Suprapubic skin (tissue), 4 donors: ENCODE measurements at places on chromosomes 13 and 19.
A peak's percentile ranks its signal among the peaks of the same experiment; 100 is the strongest.

DNA sequence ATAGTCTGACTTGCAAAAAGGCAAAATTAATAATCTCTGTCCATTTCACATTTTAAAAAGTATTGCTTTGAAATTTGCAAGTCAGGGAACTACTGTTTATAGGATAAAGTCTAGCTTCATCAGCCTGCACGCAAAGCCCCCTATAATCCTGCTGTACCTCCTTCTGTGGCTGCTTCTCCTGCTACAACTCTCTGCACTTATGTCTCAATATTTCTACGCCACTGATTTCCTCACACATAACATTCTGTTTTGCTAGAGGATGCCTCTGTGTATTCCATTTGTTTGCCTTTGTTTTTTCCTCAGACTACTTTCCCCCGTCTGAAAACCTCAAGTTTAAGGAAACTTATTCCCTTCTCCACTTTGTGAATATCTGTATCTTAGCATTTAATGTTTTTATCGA lies 389.9 kb downstream of the RFC3 start:
- no peak overlapping the region for H3K27ac ChIP-seq
- no peak overlapping the region for H3K4me3 ChIP-seq
- H3K36me3 ChIP-seq: no peaks in the 10 kb centered on the region
- no peaks in the 10 kb centered on the region for H3K27me3 ChIP-seq

DNA sequence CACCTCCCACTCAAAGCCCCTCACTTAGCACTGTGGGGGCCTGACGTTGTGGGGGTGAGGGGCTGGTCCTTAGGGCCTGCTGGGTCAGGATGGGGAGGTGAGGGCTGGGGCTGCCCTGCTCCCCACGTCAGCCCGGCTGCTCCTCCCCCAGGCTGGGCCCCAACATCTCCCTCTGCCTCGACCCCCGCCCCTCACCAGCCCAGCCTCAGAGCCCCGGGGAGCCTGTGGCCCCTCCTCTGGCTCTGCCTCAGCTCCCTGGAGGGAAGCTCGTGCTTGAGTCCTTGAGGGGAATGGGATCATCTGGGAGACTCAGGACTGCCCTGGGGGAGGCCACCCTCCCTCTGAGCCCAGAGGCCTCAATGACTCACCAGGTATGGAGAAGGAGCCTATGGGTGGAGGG lies 6.8 kb downstream of the LILRA4 start:
- no peaks in the 10 kb centered on the region for H3K36me3 ChIP-seq
- H3K4me1 ChIP-seq: no peaks in the 10 kb centered on the region
- peaks cover 5% of the 10 kb centered on the region for H3K27me3 ChIP-seq
- no peak overlapping the region for H3K4me3 ChIP-seq
- no peak for DNase-seq
- H3K27ac ChIP-seq: no peak overlapping the region

DNA sequence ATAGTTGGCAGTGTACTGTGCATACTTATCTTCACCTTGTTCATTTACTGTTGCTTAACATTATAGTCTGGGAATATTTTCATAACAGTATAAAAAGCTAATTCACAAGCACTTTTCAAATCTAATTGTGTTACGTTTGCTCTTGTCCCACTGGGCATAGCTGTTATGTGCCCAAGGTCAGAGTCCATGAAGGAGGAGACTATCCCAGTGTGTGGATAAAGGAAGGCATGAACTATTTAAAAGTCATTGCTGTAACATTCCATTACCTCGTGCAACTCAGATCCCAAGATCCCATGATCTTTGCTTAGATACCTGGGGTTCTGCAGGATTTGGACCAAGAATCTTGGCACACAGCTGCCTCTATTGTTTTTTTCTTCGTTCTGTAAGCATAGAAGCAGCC lies 35.1 kb upstream of the RFXAP start:
- no peaks in the 10 kb centered on the region for H3K36me3 ChIP-seq
- H3K27me3 ChIP-seq: peaks cover 2% of the 10 kb centered on the region
- no peak overlapping the region for H3K4me3 ChIP-seq
- H3K4me1 ChIP-seq: no peaks in the 10 kb centered on the region
- no peak for DNase-seq

GRCh38 chr13:41751277-41751676 lies 209.6 kb downstream of the VWA8 start:
- no peaks in the 10 kb centered on the region for H3K4me1 ChIP-seq
- no peaks in the 10 kb centered on the region for H3K27me3 ChIP-seq
- H3K27ac ChIP-seq: no peak overlapping the region

DNA sequence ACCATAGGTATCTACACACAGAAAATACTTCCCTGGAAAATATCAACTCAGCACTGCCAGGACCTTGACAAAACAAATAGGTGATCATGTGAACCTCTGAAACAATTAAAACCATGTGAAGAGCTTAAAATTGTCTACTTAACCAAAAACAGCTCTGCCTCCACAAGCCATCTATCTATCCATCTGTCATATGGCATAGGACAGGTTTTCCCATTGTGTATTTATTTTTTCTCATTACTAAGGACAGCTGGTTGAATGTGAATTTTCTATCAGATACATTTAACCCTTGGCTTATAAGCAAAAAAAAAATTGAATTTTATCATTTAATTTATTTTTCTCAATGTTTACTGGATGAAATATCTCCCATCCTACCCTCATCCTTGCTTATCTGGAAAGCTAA lies 279.5 kb downstream of the PCDH9 start:
- H3K36me3 ChIP-seq: no peaks in the 10 kb centered on the region
- no peak for DNase-seq
- no peaks in the 10 kb centered on the region for H3K27me3 ChIP-seq
- no peaks in the 10 kb centered on the region for H3K4me1 ChIP-seq

- H3K27ac ChIP-seq: no peak overlapping the region
- DNase-seq: no peak
- no peaks in the 10 kb centered on the region for H3K27me3 ChIP-seq
- H3K36me3 ChIP-seq: no peaks in the 10 kb centered on the region
- no peak overlapping the region for H3K4me3 ChIP-seq
- no peaks in the 10 kb centered on the region for H3K4me1 ChIP-seq
These were observed 139.7 kb downstream of the SLITRK6 start for GRCh38 chr13:85659493-85659892.

- peak overlapping the region; percentile 64 for H3K27ac ChIP-seq
- H3K27me3 ChIP-seq: no peaks in the 10 kb centered on the region
- peaks cover 26% of the 10 kb centered on the region for H3K4me1 ChIP-seq
- peak overlapping the region; percentile 38 for H3K4me3 ChIP-seq
These were observed 13.8 kb downstream of the SH2D3A start for GRCh38 chr19:6753178-6754031.

DNA sequence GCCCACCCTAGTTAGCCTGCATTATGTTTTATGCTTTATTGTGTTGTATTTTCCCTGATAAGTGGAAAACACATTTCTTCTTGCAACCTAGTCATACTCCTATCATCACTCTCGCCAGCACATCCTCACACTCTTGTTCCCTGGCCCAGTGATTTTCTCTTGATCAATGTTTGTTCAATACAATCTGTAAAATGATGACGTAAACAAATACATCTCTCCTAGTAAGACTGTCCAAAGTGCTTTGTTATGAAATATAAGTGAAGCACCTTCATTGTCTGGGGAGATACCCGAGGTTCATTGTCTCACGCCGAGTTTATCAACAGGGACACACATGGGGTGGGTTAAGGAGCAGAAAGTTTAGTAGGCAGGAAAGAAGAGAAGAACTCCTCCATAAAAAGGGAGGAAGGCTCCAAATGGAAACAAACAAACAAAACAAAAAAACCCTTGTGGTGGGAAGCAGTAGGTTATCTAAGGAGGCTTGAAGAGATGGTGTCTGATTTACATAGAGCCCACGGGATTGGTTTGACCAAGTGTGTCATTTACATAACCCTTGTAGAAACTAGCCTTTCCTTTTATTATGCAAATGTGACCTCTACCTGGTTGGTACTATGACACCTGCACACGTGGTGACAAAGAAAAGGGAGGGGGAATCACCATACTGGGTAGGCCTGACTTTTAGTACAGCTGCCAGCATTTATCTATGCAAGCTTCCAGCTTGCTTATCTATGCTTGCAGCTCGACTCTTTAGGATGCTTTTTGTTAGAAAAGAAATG lies 1317.9 kb upstream of the SPRY2 start:
- no peaks in the 10 kb centered on the region for H3K36me3 ChIP-seq
- H3K4me3 ChIP-seq: no peak overlapping the region
- DNase-seq: no peak

GRCh38 chr13:68380041-68380973 lies 1150.2 kb upstream of the PCDH9 start:
- H3K27me3 ChIP-seq: no peaks in the 10 kb centered on the region
- no peak overlapping the region for H3K27ac ChIP-seq
- H3K4me1 ChIP-seq: no peaks in the 10 kb centered on the region
- H3K36me3 ChIP-seq: no peaks in the 10 kb centered on the region
- no peak for DNase-seq

GRCh38 chr13:107964395-107964794 lies 250.9 kb downstream of the LIG4 start:
- H3K27ac ChIP-seq: no peak overlapping the region
- H3K27me3 ChIP-seq: no peaks in the 10 kb centered on the region
- DNase-seq: no peak
- H3K4me1 ChIP-seq: no peaks in the 10 kb centered on the region
- no peak overlapping the region for H3K4me3 ChIP-seq

GRCh38 chr19:44284968-44285367 lies 19.9 kb downstream of the ZNF235 start:
- H3K4me3 ChIP-seq: no peak overlapping the region
- no peaks in the 10 kb centered on the region for H3K4me1 ChIP-seq
- H3K27me3 ChIP-seq: no peaks in the 10 kb centered on the region
- no peak for DNase-seq

- H3K27ac ChIP-seq: no peak overlapping the region
- H3K36me3 ChIP-seq: peaks cover 66% of the 10 kb centered on the region
- DNase-seq: no peak
- no peaks in the 10 kb centered on the region for H3K27me3 ChIP-seq
- H3K4me3 ChIP-seq: no peak overlapping the region
These were observed 11.0 kb downstream of the MAN2B1 start for GRCh38 chr19:12655546-12655945.

DNA sequence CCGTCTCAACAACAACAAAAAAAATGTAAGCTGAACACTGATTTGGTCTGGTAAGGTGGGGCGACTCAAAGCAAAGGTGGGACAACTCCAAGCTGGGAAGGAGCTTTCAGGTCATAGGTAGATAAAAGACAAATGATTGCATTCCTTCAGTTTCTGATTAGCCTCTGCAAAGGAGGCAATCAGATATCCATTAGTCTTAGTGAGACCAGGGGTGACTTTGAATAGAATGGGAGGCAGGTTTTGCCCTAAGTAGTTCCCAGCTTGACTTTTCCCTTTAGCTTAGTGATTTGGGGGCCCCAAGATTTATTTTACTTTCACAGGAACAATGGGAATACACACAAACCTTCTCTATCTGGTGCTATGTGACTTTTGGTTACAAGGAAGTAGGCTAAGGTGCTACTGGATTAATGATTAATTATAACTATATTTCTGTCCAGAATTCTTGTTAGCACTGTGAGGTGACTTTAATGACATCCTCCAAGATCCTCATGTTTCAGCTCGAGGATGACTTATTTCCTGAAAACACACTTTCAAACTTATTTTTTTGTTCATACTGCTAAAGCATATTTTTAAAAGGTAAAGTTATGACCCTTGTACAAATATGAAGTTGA lies 10.6 kb upstream of the MTRF1 start:
- H3K4me1 ChIP-seq: no peaks in the 10 kb centered on the region
- no peaks in the 10 kb centered on the region for H3K36me3 ChIP-seq
- no peak overlapping the region for H3K4me3 ChIP-seq

- no peaks in the 10 kb centered on the region for H3K27me3 ChIP-seq
- H3K36me3 ChIP-seq: peaks cover 33% of the 10 kb centered on the region
- H3K27ac ChIP-seq: no peak overlapping the region
- DNase-seq: no peak
- peaks cover 5% of the 10 kb centered on the region for H3K4me1 ChIP-seq
These were observed 11.3 kb upstream of the EHD2 start for GRCh38 chr19:47701717-47702552.

GRCh38 chr13:111609631-111610030 lies 289.2 kb downstream of the TEX29 start:
- H3K27me3 ChIP-seq: peaks cover 18% of the 10 kb centered on the region
- H3K36me3 ChIP-seq: no peaks in the 10 kb centered on the region
- no peak overlapping the region for H3K4me3 ChIP-seq
- no peak overlapping the region for H3K27ac ChIP-seq

- no peak for DNase-seq
- H3K4me1 ChIP-seq: peaks cover 5% of the 10 kb centered on the region
- no peaks in the 10 kb centered on the region for H3K36me3 ChIP-seq
- H3K27me3 ChIP-seq: no peaks in the 10 kb centered on the region
- no peak overlapping the region for H3K4me3 ChIP-seq
These were observed 5.6 kb upstream of the SLAIN1 start for GRCh38 chr13:77691871-77692270.

- no peaks in the 10 kb centered on the region for H3K36me3 ChIP-seq
- peaks cover 19% of the 10 kb centered on the region for H3K4me1 ChIP-seq
- DNase-seq: no peak
- H3K27me3 ChIP-seq: peaks cover 94% of the 10 kb centered on the region
- H3K4me3 ChIP-seq: peak overlapping the region; percentile 45
These were observed 8.5 kb downstream of the CDX2 start for GRCh38 chr13:27960362-27961226.

- no peak overlapping the region for H3K4me3 ChIP-seq
- H3K4me1 ChIP-seq: no peaks in the 10 kb centered on the region
- DNase-seq: no peak
- H3K27ac ChIP-seq: no peak overlapping the region
- H3K27me3 ChIP-seq: no peaks in the 10 kb centered on the region
These were observed 62.4 kb downstream of the AKAP11 start for GRCh38 chr13:42334329-42334706.

DNA sequence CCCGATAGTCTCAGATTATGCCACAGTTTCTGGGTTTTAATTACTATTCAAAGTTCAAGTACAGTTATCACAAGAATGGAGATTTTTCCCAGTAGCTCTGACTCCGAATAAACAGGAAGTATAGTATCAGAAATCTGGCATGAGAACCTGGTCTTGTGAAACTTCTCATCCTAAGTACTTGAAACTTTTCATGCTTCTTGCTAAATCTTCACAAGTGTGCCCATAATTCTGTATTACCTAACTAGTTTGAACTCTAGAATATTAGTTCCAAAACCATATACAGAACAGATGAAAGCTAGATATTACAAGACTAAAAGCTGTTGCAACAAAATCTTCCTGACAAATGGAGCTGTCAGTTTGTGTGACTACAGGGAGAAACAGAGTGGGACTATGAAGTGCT lies 70.5 kb upstream of the CSNK1A1L start:
- H3K27me3 ChIP-seq: no peaks in the 10 kb centered on the region
- H3K27ac ChIP-seq: no peak overlapping the region
- peaks cover 15% of the 10 kb centered on the region for H3K4me1 ChIP-seq
- DNase-seq: no peak
- no peaks in the 10 kb centered on the region for H3K36me3 ChIP-seq
- no peak overlapping the region for H3K4me3 ChIP-seq

DNA sequence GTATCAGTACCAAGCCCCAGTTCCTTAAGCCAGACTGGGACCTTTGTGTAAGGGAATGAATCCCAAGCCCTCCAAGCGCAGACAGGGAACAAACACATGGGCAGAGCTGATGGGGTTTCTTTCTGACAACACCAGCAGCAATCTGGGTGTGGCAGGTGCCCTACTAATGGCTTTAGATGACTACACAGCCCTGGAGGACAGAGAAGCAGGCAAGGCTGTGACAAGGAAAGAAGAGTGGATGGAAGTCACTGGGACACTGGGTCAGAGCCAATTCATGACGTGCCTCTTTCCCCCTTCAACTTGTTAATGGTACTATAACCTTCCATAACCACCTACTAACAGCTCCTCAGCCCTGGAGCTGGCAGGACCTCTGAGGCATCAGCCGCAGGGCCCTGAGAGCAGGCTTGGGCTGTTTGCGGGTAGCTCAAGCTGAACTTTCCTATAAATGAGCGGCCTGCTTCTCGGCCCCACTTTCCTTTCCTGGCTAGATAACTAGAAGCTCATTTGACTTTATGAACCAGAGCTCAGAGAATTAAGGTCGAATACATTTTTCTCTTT lies 38.9 kb downstream of the RASL11A start:
- no peaks in the 10 kb centered on the region for H3K36me3 ChIP-seq
- H3K27me3 ChIP-seq: peaks cover 7% of the 10 kb centered on the region
- no peaks in the 10 kb centered on the region for H3K4me1 ChIP-seq
- H3K4me3 ChIP-seq: no peak overlapping the region
- no peak overlapping the region for H3K27ac ChIP-seq
- peak; percentile 43 for DNase-seq
